ENCODE measurements at places on chromosomes 5 and 9.

GRCh38 chr5:128357226-128357625 lies 180.8 kb downstream of the FBN2 start:
- DNase-seq: no peak

DNA sequence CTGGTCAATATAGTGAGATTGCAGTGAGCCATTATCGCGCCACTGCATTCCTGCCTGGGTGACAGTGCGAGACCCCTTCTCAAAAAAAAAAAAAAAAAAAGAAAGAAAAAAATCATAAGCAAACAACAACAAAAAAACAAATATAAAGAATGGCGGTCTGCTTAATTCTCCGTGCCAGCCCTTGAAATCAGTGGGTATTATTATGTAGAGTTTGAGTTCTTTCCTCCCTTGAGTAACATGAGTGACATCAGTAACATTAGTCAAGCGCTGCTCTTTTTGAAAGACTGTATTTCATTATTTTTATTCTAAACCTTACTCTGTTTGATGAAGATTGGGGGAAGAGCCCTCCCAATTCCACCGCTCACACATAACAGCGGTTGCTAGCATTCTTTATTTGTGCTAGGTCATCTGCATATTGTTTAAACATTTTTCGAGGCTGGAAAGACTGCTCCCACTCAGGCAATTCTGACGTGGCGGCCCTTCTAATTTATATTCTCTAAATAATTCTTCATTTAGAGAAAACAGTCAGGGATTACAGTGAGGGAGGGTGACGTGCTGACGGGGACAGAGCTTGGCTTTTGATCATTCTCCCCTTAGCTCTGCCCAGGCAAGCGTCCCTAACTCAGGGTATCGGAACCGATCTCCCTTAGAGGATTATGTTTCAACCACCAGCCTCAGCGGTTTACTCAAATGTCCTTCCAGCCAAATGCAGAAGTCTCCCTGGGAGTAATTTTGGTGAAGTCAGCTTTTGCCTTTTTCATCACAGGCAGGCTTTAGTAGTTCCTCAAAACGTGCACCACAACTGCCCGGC lies 860 bp upstream of the MARCHF6 start:
- DNase-seq: peak; percentile 59

GRCh38 chr5:34751807-34752736 lies 86.9 kb upstream of the TTC23L start:
- no peak for DNase-seq

DNA sequence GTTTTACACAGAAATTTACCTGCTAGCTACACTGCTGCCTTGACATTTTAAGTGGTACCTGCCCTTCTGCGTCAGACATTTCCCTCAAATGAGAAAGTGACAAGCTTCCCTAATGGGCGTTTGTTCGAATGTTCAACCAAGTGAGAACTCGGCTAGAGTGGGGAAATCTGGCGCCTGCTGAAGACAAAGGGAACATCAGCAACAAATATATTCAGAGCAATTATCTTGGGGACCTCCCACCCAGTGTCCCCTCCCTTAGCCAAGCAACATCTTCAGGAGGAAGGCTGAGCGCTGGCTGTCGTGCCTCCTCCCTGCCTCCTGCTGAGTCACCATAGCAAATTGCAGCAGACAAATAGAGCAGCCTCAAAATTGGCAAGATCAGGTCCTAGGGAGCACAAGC lies 57.1 kb downstream of the MFAP3 start:
- DNase-seq: no peak

DNA sequence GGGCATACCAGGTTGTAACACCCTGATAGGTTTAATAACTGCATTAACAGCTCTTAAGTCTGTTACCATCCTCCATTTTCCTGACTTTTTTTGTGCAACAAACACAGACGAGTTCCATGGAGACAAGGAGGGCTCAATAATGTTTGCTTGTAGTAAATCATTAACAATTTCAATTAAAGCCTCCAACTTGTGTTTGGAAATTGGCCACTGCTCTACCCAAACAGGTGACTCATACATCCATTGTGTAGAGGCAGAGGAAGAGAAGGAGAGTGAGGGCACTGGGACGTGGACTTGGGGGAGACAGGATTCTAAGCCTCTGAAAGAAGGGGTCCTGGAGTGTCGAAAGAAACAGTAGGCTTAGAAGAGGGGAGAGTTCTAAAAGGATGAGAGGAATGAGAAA lies 213.6 kb upstream of the KCNN2 start:
- DNase-seq: no peak

DNA sequence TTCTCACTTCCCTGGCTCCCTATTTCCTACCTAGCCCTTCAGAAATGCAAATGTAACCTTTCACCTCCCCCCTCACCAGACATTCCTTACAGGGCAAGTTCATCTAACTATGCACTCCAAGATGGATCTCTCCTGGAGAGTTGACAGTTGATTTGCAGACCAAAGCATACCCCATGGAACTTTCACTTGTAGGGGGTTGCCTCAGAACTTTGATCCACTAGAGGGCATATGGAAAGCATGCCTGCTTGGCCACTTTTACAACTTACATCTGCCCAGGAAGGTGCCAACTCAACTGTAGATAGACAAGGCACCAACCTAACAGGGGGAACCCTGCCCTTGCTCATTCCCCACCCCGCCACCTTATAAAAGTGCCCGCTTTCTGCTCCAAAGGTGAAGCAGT lies 187.8 kb downstream of the NXNL2 start:
- no peak for DNase-seq

- DNase-seq: no peak
These were observed 814 bp downstream of the KIF12 start for GRCh38 chr9:114098021-114098935.

GRCh38 chr9:96491880-96492525 lies 42.0 kb downstream of the HABP4 start:
- DNase-seq: no peak

DNA sequence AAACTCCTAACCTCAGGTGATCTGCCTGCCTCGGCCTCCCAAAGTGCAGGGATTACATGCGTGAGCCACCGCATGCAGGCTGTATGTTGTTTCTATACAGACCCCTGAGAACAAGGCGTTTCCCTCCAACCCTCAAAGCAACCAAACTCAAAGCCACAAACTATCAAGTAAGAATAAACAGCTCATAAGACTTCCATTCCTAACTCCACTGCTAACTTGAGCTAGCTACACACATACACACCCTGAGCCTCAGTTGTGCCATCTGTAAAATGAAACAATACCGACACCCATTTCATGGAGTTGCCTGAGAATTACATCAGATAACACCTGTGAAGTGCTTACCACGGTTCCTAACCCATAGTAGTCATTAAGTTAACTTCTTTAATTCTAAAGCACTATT lies 70.8 kb downstream of the SERINC5 start:
- no peak for DNase-seq

DNA sequence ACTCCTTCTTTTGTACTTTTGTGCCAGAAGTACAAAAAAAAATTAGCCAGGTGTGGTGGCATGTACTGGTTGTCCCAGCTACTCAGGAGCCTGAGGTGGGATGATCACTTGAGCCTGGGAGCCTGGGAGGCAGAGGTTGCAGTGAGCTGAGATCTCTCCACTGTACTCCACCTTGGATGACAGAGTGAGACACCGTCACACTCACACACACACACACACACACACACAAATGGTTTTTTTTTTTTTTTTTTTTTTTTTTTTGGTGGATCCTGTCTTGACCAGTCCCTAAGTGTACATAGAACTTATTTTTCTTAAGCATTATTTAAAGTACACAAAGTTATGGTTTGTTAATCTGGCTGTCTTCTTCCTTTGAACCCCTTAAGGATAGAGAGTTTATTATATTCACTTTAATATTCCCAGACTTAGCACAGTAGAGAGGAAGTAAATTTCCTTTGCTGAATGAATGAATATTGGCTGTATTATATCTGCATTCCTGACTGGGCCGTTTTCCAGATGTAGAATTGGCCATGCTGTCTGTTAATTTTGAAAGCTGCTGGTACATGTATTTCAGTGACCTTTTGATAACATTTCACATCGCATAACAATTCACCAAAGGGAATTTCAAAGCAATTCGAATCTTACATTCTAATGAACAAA lies 429.0 kb upstream of the ZNF608 start:
- DNase-seq: no peak

DNA sequence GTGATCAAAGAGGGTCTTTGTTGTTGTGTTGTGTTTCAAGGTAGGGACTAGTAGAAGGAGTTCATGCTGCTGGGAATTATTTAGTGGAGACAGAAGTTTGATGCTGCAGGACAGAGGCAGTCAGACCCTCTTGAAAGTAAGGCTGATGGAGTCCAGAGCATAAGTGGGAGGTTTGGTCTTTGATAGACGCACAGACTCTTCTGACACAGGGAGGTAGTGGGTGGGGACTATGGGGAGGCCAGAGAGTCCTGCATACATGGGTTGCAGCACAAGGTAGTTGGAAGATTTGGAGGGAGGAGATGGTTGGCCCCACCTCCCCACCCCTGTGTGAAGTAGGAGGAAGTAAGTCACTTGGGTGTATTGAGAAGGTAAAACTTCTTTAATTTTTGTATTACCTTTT lies 2.4 kb upstream of the CCDC112 start:
- DNase-seq: no peak

DNA sequence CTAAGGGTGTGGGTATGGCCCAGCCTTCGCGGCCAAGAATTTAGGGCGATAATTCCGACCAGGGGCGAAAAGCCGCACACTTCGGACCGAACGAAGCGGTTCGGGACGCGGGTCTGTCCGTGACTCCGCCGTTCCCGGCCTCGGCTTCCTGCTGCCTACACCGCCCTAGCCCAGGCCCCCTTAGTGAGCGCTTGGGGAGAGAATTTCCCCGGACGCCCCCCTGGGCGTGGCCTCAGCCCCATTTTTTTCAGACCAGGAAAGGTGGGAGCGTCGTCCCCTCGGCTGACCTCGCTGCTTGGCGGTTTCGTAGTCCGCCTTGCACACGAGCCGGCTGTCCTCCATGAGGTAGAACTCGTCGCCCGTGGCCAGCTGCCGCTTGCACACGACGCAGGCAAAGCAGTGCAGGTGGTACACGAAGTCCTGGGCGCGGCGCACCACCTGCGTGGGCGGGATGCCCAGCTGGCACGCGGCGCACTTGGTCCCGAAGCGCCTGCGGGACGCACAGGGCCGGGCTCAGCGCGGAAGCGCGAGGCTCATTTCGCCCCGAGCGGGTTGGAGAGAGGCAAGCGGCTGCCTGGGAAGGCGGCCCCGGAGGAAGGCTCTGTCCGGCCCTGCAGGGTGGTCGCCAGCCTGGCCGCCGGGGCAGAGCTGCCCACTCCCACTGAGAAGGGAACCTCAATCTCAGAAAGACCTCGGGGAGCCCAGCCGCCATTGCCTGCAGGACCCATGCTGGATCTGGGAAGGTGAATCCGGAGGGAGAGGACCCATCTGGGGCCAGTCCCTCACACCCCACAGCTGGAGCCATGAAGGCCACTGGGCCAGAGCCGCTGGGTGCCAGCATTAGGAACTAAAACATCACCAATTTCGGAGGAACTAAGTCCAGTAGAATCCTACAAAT lies 5.3 kb downstream of the LHX3 start:
- no peak for DNase-seq

- DNase-seq: no peak
These were observed 6.5 kb upstream of the FGF1 start for GRCh38 chr5:142692321-142692894.

DNA sequence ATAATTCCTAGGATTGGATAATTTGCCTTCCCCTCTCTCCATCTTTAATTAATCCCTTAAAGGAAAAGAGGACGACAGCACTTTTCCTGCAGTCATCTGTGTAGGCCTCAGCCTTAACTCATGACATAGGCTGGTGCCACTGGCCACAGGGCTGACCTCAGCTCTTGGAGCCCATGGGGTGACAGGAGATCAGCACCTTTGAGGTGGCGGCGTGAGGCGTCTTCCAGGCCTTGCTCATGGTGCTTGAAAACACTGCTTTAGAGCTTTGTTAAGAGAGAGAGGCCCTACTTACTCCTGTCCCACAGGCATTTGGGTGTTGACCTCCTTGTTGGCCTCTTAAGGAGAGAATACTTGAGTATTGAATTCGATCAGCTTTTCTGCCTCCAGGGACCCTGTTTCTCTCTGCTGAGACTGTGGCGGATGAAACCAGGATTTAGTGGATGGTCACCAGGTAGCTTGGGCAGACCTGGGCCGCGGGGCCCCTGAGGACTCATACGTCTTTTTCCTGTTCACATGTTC lies 23.4 kb downstream of the TENT4A start:
- DNase-seq: no peak

DNA sequence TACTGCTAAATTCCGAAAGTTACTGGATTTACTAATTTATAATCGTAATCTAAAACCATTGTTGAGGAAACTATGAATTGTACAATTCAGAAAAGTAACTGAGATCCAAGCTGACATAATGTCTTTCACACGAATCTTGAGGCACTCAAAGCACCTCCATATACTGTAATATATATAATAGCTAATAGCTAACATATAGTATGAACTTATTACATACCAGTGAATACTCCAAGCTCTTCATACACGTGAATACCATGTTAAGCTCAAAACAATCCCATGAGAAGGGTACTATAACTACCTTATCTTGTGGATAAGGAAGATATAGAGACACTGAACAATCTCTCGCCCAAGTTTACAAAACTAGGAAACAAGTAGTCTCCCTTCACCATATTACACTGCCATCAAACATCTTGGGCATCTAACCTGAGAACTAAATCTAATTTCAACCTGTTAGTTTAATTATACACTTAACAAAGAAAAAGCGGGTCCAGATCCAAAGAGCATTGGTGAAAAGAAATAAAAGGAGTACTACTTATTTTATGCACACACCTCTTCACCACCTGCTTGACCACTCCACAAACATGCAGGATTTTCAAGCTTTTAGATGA lies 1.0 kb downstream of the NUDCD2 start:
- DNase-seq: no peak

DNA sequence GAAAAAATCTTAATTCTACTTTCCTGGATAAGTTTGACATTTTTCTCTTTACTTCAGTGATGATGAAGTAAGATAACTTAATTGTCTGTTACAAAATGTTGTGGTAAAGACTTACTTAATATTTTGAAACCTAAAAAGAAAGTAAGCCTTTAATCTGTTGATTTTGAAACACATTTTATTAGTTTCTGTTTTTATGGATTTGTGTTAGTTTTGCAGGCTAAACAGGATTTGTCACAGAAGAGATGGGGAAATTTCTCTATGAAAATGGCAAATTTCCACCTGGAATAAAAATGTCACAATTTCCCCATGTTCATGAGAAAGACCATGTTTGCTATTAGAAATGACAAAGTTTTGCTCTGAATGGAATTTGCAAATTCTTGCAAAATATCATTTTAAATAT lies 237.1 kb downstream of the RFX3 start:
- DNase-seq: no peak

DNA sequence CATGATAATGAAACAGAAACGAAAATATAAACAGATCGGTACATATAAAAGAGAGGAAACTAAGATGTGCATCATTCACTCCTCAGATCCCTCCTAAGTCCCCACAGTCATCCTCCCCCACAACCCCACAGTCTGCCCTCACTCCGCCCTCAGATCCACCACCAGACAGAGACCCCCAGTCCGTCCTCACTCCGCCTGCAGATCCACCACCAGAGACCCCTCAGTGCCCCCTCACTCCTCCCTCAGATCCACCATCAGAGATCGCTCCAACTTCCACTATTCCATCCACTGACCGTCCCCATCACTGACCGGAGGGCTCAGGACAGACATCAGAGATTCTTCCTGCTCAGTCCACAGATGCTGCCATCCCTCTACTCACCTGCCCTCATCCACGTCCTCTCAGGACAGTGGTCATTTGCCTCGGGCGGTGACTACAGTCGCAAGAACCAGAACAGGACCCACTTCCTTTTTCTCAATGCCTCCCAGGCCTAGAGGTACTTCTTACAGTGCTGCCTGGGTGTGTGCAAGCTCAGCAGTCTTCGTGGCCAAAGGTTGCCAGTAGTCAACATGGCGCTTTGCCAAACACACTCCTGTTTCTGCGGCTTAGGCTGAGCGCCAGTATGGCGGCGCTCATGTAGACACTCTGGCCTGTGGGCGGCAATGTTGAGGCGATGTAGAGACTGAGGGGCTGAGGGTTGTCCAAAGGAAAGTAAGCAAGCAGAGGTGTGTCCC lies 8.3 kb upstream of the SPATA31C1 start:
- DNase-seq: peak; percentile 51

Data from SHP77 (cell line).